ENCODE measurements at places on chromosomes 16 and 17.

DNA sequence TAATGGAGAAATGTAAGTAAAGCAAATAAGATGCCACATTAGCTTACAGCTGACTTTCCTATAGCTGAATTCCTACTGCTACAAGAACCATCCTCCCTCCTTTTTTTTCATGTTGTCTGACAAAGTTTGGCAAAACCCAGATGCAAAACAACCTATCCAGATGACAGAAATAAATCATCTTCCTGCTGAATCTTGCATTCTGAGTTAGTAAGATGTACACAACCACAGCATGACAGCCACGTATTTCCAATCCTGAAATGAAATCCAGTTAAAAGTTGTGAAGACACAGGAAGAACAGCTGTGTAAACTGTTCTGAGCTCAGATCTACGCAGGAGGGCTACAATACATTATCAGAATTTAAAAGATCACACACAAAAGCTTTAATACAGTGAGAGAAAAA is 5.1 kb upstream of the DHX33 start:
- H3K27me3 ChIP-seq: no peaks in the 10 kb centered on the region
- H3K36me3 ChIP-seq: no peaks in the 10 kb centered on the region
- no peak overlapping the region for H3K4me3 ChIP-seq
- no peaks in the 10 kb centered on the region for H3K4me1 ChIP-seq

DNA sequence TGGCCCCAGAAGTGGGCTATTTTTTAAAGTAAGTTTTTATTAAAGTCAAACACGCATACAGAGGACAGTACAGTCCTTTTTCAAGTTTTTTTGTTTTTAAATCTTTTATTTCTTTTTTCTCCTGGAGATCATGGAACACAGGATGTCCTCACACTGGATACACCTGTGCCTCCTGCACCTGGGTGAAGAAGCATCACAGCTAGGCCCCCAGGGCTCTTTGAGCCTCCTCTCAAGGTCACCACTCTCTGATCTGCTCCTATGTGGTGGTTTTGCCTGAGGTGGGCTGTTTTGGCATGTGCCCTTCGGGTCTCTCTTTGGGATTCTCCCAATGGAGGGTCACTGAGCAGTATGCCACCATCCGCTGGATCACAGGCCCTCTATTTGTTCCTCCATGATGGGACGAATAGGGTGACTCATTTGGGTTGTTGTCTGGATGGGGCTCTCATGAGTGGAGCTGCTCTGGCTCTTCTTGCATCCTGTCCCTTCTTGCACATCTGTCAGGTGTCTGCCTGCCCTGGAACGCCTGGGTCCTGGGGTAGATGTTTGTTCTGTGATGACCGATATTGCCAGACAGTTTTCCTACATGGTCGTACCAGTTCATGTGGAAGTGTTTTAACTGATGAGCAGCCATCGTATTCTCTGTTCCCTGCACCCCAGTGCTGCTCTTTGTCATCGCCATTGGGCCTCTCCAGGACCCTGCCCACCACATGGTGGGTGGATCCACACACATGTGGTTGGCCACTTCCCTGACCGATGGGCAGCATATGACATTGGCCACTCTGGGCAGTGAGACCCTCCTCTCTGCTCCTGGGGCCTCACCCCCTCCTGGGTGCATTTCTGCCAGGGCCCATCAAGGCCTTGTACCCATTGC is 55.2 kb upstream of the MED9 start:
- H3K4me3 ChIP-seq: no peak overlapping the region
- DNase-seq: no peak
- H3K36me3 ChIP-seq: no peaks in the 10 kb centered on the region
- no peaks in the 10 kb centered on the region for H3K27me3 ChIP-seq
- H3K4me1 ChIP-seq: peaks cover 24% of the 10 kb centered on the region

- H3K4me3 ChIP-seq: no peak overlapping the region
- no peaks in the 10 kb centered on the region for H3K4me1 ChIP-seq
- no peak for DNase-seq
These were observed 53.1 kb downstream of the RPH3AL start for GRCh38 chr17:299546-299945.

GRCh38 chr16:13021996-13022395 is 120.6 kb downstream of the SHISA9 start:
- H3K27me3 ChIP-seq: no peaks in the 10 kb centered on the region
- H3K36me3 ChIP-seq: no peaks in the 10 kb centered on the region

GRCh38 chr16:16120044-16120381 is 103.3 kb downstream of the ABCC6 start:
- H3K4me1 ChIP-seq: no peaks in the 10 kb centered on the region
- H3K27me3 ChIP-seq: no peaks in the 10 kb centered on the region
- DNase-seq: no peak
